ENCODE measurements at places on chromosomes 1 and 21. TPM values are rescaled to one million over a fixed set of nuclear protein-coding genes. Genes with fewer than 3 reads are reported as not detected.

DNA sequence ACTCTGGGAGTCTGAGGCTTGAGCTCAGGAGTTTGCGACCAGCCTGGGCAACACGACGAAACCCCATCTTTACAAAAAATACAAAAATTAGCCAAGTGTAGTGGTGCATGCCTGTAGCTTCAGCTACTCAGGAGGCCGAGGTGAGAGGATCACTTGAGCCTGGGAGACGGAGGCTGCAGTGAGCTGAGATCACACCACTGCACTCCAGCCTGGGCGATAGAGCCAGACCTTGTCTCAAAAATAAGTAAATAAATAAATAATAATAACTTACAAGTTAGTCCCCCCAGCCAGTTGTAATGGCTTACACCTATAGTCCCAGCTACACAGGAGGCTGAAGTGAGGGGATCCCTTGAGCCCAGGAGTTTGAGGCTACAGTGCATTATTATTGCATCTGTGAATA is 21.7 kb upstream of the BTG2 start:
- DNase-seq = no peak
- H3K27ac ChIP-seq = no peak overlapping the region
- H3K4me1 ChIP-seq = peaks cover 10% of the 10 kb centered on the region
- H3K4me3 ChIP-seq = no peak overlapping the region
- no peaks in the 10 kb centered on the region for H3K36me3 ChIP-seq

DNA sequence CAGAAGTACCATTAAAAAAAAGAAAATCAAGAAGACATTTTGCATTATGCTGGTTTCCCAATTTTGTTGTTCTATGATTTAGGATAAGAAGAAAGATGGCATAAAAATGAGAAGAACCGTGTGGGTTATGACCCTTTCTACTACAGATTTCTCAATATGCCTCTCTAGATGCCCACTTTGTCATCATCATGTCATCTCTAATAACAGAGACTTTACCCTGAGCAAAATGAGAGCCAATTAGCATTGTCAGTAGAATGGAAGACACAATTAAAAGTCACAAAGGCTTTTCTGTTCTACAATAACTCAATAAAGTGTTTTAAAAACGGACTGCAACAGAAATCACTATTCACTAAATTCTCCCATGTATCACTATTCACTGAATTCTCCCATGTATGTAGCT is 85.5 kb downstream of the RAB3GAP2 start:
- DNase-seq = no peak
- H3K36me3 ChIP-seq = peaks cover 5% of the 10 kb centered on the region
- no peaks in the 10 kb centered on the region for H3K4me1 ChIP-seq
- no peak overlapping the region for H3K27ac ChIP-seq

DNA sequence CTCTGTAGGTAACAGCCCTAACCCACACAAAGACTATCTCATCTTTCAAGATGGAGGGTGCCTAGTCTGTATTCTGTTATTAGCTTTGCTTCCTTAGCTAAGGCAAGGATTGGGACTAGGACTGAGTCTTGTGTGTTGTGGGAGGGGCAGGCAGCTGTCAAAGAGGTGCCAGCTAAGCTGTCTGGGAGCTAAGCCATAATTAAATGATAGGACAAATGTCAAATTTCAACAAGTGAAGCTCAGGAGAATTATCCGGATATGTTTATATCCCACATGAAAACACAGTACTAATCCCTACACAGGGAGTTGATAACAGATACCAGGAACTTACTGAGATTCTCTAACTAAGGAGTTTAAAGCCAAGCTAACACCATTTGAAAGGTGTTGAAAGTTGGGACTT is 70.5 kb upstream of the NGF start:
- no peak for DNase-seq
- no peak overlapping the region for H3K4me3 ChIP-seq
- no peak overlapping the region for H3K27ac ChIP-seq
- H3K36me3 ChIP-seq = no peaks in the 10 kb centered on the region

DNA sequence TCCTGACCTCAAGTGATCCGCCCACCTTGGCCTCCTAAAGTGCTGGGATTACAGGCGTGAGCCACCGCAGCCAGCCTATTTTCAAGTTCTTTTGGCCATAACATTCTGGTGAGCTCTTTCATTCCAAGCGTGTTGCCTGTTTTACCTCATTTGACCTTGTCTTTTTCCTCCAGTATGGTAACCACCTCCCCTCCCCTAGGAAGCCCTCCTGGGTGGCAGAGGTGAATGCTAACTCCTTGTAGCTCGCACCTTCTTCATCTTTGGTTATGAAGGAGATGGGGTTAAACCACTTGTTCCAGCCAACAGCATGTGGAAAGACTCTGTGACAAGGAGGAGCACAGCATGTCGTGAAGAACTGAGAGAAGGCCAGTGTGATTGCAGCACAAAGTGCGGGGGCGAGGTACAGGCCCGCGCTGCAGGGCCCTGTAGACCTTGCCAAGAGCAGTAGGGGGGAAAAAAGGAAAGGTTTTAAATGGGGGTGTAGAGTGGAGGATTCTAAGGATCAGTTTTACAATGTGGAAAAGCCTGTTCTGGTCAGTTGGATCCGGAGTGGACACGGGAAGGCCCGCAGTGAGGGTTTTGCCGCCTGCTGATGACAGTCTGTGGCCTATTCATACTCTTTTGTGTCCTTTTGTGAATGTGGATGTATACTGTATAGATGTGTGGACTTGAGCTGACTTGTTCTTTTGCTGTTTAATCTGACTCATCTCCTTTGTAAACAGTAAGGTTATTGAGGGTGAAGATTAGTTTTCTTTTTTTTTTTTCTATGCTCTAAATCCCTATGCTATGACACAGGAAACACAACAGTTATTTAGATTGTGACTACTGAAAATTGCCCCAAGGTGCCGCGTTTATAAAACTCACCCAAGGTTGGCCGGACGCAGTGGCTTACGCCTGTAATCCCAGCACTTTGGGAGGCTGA is 7.5 kb upstream of the ZNF436 start:
- no peaks in the 10 kb centered on the region for H3K36me3 ChIP-seq
- H3K27ac ChIP-seq = peak overlapping the region; percentile 51
- peaks cover 10% of the 10 kb centered on the region for H3K4me1 ChIP-seq
- H3K27me3 ChIP-seq = no peaks in the 10 kb centered on the region

The MYOG gene
- total RNA-seq = not detected

All from Calu3 (cell line).